NCI-H1105 treated with DMSO at 0.1 percent for 48 hours (cell line): ENCODE measurements at places on chromosomes 2 and 18.

- peak; percentile 64 for DNase-seq
Measured at GRCh38 chr2:158191076-158191895, 89.6 kb downstream of the UPP2 start.

DNA sequence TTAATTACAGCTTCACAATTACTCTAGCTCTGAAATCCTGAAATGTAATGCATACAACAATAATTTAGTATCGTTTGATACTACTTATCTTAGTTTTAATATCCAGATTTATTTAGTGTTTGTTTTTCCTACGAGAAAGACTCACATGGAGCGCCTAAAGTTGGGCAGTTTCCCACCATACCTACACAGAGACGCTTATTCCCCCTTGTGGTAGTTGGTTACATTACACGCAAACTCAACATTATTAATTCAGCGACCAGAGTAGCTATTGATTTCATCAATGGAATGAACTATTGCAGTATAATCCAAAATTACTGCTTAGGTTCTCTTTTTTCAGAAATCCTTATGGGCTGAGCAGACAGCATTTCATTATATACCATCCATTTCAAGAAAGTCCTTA lies 164.0 kb upstream of the REG3G start:
- DNase-seq: peak; percentile 33

GRCh38 chr2:120539424-120539936 lies 193.5 kb downstream of the INHBB start:
- DNase-seq: no peak

- no peak for DNase-seq
Measured at GRCh38 chr2:45649462-45649857, 2.0 kb upstream of the PRKCE start.

- peak; percentile 35 for DNase-seq
Measured at GRCh38 chr2:212863185-212863588, 288.2 kb downstream of the IKZF2 start.

GRCh38 chr2:196131949-196132925 lies 39.1 kb downstream of the STK17B start:
- DNase-seq: no peak

DNA sequence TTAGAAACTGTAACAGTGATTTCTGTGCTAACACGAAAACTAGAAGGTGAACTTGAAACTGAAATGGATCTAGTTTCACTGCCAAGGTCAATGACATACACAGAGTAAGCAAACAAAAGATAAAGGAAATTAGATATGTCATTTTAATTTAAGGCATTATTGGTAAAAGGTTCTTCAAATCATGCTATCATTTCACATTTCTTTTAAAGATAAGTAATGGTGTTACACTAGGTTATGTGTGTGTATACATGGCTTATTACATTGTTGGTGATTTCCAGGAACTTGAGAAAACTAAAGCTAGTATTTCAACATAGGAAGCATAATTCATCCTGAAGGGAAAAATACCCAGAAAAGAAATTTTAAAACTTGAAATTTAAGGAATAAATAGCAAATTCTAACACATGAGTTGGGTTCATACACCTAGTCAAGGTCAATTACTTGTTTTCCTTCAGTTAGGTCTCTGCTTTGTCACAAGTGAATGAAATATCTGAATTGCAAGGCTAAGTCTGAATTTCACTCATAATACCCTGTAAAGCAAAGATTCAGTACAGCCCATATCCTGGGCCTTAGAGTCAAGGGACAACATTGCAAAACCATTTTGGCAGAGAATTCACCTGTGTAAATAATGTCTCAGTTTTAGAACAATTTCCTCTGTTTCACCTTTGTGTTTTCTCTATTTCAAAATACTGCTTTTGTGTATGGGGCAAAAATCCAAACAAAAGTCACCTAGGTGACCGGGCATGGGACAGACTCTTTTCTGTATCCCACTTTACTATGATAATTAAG lies 141.6 kb downstream of the SRBD1 start:
- DNase-seq: peak; percentile 40

DNA sequence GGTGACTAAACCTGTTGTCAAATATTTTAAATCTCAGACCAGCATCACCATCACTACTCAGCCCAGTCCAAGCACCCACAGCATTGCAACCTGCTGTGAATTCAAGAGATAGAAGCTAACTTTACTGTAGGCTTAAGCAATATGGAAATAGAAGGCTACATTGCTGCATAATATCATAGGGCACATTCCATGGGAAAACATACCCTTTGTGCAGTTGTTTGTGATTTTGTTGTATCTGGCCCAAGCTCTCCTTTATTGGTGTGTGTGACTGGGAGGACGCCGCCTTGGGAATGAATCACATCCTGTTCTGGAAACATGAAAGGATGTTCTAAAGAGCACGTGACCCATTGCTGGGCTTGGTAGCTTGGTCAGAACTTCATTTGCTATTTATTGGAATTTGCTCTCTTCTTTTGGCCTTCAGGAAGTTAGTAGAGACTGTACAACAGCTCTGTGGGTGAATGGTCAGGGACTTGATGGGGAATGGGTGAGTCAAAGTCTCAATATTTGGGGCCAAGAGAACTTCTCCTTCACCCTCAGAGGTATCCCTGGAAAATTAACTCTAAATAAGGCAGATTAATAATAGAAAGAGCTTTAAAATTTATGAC lies 106.8 kb upstream of the SERPINE2 start:
- DNase-seq: no peak

DNA sequence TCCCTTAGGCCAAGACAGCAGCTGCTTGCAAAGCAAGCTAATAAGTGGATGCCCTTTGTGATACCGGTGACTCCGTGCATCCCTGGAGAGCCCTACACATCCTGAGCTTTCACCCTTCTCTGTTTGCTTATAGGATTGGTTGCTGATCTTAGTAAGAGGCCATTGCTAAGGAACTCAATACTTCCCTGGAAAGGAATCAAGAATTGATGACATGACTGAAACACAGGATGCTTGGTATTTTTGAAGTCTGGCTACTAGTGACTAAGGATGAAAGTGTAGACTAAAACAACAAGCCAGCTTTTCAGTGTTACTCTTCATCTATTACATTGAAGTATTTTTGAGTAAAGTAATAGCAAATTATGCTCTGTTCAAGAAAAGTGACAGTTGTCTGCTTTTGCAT lies 123.0 kb upstream of the SERPINE2 start:
- DNase-seq: no peak

GRCh38 chr18:59729781-59730180 lies 32.6 kb upstream of the CCBE1 start:
- no peak for DNase-seq

DNA sequence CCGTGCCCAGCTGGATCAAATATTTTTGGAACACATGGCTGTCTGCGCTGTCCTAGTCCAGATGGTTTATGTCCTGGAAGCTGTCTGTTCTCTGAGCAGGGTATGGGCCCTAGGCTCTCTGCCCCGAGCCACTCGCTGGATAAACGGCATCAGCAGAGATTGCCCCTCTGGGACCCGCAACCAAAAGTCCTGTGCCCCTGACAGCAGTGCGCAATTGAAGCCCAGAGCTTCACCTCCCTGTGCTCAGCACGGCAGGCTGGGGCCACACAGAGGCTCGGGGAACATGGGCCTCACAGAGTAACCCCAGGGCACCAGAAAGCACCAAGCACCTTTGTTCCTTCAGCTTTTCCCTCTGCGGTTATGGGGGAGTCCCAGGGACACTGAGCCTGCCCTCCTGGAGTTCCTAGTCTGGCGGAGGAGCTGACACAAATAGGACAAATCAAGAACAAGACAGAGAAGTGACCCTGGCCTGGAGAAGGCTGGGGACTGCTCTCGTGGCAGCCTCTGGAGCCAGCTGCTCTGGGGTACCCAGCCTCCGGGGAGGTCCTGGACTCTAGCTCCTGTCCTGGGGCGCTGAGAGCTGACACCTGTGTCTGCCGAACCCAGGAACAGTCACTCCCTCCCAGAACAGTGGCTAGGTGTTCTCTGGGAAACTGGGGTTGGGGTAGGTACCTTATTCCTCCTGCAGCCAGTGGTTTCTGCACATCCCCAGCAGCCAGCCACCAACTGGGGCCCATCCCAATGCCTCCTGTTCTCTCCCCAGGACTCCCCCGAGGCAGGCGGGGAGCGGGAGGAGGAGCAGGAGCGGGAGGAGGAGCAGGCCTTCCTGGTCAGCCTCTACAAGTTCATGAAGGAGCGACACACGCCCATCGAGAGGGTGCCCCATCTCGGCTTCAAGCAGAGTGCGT lies 12.3 kb downstream of the ARID5A start:
- no peak for DNase-seq

GRCh38 chr2:55141572-55142413 lies 90.3 kb downstream of the CLHC1 start:
- DNase-seq: no peak
